ENCODE measurements at places on chromosomes 4 and X.

DNA sequence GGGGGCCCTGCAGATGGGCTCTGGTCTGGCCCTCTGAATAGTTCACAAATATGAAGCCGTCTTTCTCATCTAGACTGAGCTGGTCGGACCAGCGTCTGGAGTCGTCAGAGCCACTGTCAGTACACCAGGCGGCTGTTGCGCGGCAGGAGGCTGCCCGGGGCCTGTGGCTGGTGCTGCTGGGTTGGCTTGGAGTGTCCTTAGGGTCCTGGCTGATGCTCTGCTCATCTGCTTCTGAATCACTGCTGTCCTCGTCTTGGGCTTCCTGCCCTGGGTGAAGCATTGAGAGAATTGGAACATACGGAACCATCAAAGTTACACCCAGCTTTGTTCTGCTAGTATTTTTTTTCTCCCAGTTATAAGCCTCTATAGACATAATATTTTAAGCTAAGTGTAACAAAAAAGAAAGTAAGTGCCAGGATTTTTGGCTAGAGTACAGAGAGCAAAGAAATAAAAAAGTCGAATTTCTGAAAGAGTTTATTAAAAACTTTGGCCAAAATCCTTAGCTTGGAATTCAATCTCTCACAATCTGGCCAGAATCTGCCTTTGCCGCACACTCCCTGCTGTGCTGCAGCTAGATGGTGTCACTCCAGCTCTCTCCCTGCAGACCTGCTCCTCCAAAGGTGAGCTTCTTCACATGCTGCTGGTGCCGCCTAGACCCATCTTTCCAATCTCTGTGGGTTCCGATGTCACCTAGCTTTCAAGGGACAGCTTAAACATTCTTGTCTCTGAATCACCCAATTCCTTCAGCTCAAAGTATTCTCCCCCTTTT, 96.2 kb downstream of the CDS1 start:
- no peak for DNase-seq

- DNase-seq = no peak
These were observed 331.8 kb downstream of the DKK2 start for GRCh38 chr4:106704253-106704870.

- DNase-seq = no peak
These were observed 60.5 kb upstream of the MCUB start for GRCh38 chr4:109499513-109499912.

DNA sequence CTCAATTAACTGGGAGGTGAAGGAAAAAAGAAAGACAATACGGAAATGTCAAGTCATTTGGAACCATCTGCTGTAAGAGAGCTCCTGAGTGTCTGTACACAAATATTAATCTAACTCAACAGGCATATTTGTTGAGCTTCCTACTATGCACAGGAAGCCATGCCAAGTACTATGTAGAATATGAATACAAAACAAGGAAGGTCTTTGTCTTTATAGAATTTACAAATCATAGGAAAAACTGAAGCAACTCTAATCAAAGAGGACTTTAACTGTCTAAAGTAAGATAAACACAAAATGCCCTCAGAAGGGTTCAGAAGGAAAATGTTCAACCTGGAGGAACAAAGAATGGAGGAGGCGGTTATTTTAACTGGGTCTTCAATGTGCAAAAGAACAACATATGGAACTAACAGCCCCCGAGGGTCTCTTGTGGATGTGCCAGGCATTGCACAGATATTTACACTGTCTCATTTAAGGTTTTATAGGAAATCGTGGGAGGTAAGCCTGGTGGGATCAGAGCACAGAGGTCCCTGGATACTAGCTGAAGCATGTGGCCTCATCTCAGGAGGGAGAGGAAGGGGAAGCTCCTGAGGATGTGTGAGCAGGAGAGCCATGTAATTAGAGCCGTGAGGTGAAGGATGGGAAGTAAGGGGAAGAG, 5.8 kb downstream of the FAM114A1 start:
- DNase-seq = no peak

DNA sequence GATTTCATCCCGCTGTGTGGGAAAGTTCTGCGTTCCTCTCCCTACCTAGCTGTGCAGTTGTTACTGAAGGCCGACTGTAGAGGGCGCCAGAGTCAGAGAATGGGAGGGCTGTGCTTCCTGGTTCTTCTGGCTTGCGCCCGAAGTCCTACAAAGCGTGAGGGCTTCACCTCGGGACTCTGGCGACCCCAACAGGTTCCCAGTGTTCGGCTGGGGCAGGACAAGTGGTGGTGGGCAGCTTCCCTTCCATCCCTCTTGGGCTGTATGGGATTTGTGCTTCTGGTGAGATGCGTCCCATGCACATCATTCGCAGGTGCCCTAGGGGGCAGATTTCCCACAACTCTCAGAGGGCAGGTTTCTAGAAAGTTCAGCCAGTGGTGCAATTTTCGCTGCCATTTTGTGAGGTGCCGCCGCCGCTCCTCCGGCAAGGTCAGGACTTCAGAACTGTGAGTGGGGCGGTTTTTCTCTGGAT, 27.3 kb downstream of the CT45A1 start:
- no peak for DNase-seq

- no peak for DNase-seq
These were observed 137.4 kb upstream of the STIM2 start for GRCh38 chr4:26723216-26723615.

- DNase-seq = no peak
These were observed 186.2 kb downstream of the RCHY1 start for GRCh38 chr4:75327804-75328512.

All from NCI-H1436 treated with DMSO at 0.1 percent for 48 hours (cell line).